Aorta (tissue), 5 donors: ENCODE measurements at places on chromosomes 3 and 15. TPM values are rescaled to one million over a fixed set of nuclear protein-coding genes. Genes with fewer than 3 reads are reported as not detected.

MYL3 gene
- polyA plus RNA-seq, result 2.6 TPM

DNA sequence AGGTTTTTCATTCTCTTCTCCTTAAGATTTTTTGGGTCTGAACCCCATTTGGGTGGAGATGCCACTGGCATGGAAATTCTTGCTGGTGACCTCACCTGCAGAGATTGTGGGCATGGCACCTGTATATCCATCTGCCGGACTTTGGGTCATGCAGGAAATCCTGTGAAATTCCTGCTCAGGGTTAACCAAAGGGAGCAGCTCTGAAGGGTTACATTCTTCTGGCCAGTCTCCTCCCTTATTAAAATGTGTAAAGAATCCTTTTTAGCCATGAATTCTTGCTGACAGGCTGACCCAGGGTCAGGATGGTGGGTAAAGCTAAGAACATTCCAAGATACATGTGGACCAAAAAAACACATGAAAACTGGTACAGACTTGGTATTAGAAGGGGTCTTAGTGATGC, 27.4 kb downstream of the ARHGEF26 start:
- DNase-seq, result no peak
- H3K4me1 ChIP-seq, result no peaks in the 10 kb centered on the region
- H3K27me3 ChIP-seq, result no peaks in the 10 kb centered on the region
- peaks cover 1% of the 10 kb centered on the region for H3K36me3 ChIP-seq
- no peak overlapping the region for H3K27ac ChIP-seq

SKOR1 gene
- not detected for polyA plus RNA-seq

DNA sequence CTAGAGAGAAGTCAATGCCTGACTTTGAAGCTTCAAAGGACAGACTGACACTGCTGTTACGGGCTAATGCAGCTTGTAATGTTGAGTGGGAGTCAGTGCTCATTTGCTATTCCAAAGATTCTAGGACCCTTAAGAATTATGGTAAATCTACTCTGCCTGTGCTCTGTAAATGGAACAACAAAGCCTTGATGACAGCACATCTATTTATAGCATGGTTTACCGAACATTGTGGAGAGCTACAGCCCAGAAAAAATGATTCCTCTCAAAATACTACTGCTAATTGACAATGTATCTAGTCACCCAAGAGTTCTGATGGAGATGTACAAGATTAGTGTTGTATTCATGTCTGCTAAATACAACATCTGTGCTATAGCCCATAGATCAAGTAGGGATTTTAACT, 262.3 kb downstream of the EPHA6 start:
- H3K27me3 ChIP-seq, result no peaks in the 10 kb centered on the region
- no peak overlapping the region for H3K27ac ChIP-seq
- H3K4me3 ChIP-seq, result no peak overlapping the region

DLL4 gene
- 0.38 TPM for polyA plus RNA-seq

ATP2B2 gene
- not detected for polyA plus RNA-seq

SLC12A1 gene
- 0.23 TPM for polyA plus RNA-seq

DLG1 gene
- 21.2 TPM for polyA plus RNA-seq
